ENCODE measurements at places on chromosomes 2 and 18. TPM values are rescaled to one million over a fixed set of nuclear protein-coding genes. Genes with fewer than 3 reads are reported as not detected.

DNA sequence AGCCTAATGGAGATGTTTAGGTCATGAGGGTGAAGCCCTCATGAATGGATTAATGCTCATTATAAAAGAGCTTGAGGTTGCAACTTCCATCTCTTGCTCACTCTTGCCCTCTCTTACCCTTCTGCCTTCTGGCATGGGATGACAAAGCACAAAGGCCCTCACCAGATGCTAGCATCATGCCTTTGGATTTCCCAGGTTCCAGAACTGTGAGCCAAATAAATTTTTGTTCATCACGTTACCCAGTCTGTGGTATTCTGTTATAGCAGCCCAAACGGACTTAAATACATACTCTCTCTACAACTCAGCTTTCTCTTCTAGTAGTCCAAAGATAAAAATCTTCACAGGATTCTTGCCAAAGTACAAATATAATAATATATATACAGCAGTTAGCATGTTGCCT is 75.8 kb downstream of the LNPK start:
- DNase-seq: no peak

- no peak for DNase-seq
Measured at GRCh38 chr18:62744076-62744968, 29.0 kb downstream of the PHLPP1 start.

GRCh38 chr2:127464470-127465257 is 46.4 kb downstream of the PROC start:
- no peak for DNase-seq

The GATA6 gene
- 0.24 TPM for total RNA-seq

The IL1F10 gene
- not detected for total RNA-seq

DNA sequence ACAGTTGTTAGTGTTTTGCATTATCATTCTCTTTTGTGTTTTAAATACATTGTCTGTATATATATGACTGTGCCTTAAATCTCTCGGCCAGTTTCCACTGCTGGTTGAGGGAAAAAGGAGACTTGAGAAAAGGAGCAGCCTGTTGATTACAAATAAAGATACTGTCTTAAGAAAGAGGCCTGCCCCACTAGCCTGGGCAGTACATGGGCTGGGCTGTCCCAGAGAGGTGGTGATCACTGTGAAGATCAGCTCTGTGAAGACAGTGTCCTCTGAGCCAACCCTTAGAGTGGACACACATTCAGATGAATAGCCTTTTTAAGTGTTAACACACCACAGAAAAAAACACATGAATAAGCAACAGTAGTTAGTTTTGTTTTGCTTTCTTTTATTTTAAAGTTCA is 10.0 kb upstream of the OTX1 start:
- no peak for DNase-seq

GRCh38 chr2:104889960-104890684 is 36.2 kb downstream of the POU3F3 start:
- DNase-seq: no peak

GRCh38 chr2:96897491-96898134 is 27.7 kb upstream of the SEMA4C start:
- DNase-seq: peak; percentile 36
